ENCODE measurements at places on chromosomes 16 and 17.

DNA sequence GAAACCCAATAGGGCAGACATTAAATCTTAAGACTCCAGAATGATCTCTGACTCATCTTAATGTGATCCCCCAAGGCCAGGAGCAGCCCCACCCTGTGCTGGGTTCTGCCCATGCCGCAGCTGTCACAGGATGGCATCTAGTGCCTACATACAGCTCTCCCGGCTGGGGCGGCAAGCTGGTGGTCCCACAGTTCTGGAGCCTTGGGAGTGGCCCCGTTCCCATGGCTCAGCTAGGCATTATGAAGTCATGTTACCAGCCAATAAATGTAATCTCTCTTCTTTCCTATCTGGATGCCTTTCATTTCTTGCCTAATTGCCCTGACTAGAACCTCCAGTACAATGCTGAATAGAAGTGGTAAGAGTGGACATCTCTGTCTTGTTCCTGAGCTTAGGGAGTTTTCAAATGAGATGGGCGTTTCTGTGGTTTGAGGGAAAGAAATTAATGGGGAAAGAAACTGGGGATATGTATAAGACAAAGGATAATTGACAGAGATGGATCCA, 95.7 kb upstream of the DNAH17 start:
- no peak for ATAC-seq

DNA sequence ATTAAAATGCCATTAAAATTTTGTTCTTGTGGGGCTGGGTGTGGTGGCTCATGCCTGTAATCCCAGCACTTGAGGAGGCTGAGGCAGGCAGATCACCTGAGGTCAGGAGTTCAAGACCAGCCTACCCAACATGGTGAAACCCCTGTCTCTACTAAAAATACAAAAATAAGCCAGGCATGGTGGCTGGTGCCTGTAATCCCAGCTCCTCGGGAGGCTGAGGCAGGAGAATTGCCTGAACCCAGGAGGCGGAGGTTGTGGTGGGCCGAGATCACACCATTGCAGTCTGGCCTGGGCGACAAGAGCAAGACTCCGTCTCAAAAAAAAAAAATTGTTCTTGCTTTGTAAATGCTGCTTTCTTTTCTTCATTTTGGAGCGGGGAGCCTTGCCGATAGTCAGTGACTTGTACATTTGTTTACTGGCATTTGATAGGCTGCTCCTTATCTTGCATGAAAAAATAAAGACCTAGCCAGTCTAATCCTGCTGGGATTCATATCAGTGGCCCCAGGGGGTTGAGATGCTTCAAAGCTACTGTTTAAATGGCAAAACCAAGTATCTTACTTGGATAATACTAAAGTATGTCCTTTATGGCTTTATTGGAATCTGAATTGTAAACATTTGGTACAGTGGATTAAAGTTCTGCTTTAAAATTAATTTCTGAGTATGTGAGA, 3.3 kb upstream of the CLTC start:
- no peak for ATAC-seq

- peak; percentile 76 for ATAC-seq
Measured at GRCh38 chr17:35286120-35286781, 43.4 kb downstream of the SLFN5 start.

DNA sequence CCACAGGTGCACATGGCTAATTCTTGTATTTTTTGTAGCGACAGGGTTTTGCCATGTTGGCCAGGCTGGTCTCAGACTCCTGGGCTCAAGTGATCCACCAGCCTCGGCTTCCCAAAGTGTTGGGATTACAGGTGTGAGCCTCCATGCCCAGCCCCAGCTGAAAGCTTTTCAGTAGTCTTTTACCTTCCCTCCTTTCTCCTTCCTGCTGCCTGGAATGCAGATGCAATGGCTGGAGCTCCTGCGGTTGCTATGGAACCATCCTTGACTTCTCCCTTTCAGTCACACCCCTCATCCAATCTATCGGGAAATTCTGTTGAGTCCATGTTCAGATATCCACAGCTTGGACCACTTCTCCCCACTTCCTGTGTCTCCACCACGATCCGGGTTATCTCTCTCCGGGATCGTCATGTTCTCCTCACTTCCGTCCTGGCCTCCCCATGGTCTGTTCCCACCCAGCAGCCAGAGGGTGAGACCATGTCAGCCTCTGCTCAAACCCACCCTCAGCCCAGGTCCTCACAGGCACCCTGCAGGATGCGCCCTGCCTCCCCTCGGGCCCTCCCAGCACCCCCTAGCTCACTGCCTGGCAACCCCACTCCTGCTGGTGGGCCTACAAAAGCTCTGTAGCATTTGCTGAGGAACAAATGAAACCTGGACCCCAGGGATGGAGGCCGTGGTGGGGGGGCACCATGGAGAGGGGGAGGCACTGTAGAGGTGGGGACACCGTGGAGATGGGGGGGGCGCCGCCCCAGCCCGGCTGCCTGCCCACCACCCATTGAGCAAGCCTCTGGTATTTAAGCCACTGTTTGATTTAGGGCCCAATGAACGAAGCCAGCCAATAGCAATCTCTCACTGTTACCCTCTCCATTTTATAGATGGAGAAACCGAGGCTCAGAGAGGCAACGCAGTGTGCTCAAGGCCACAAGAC, 12.8 kb upstream of the SLC38A10 start:
- no peak for ATAC-seq

Data from activated CD4-positive, CD25-positive, alpha-beta regulatory T cell treated with anti-CD3 and anti-CD28 coated beads, Interleukin-2, amount 50 U/mL, for 24 hours (primary cell).